ENCODE measurements at places on chromosomes 16 and 17.

GRCh38 chr16:8730335-8730915 is 56.0 kb downstream of the ABAT start:
- DNase-seq = no peak

GRCh38 chr16:84175350-84176081 is 11.3 kb downstream of the TAF1C start:
- DNase-seq = peak; percentile 62

GRCh38 chr17:725746-726145 is 6.7 kb upstream of the TLCD3A start:
- DNase-seq = no peak

DNA sequence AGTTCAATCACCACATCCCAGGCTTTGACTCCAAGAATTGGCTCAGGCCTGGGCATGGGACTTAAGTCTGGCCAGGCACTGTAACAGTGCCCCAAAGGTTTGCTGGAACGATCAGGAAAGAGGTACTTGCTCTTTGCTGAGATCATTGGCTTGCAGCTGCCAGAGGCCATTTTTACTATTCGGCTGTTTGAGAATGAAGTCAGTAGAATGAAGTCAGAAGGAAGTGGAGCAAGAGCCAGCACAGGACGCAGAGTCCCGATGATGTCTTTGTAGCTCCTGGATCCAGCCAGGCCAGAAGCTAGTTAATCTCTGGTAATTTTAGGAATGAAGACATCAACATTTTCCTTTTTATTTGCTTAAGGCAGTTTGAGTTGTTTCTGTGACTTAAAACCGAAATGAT is 195.5 kb downstream of the RAB11FIP4 start:
- DNase-seq = no peak

DNA sequence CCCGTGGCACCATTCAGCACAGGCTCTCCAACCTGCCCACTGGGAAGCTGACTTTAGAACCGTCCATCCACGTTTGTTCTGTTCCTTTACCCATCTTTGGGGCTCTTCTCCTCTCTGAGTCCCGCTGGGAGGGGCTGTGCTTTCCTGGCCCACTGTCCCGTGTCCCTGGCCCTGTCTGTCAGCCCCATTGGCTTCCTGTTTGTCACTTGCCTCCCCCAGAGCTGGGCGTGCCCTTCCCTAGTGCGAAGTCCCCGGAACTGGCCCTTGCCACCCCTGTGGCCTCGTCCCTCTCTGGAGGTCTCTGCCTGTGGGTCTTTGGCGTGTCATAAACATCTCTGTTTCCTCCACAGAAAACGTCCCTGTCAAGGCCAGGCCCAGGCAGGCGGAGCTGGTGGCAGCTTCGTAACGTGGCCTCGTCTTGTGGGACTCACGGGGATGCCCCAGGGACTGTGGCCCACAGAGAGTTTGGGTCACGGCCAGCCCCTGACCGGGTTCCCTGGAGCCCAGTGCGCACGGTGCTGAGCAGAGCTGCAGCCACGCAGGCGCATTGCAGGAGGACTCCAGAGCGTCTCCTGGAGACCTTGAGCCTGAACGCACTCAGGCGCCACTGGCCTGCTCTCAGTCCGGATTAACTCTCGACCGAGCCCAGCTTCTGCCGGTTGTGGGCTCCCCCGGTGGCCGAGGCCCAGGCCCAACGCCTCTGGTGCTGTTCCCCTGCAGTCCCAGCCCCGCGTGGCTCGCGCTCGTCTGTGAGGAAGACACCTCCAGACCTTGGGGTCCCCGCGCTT is 7.3 kb downstream of the CHMP6 start:
- DNase-seq = no peak

- DNase-seq = no peak
Measured at GRCh38 chr16:27778171-27778925, 228.4 kb downstream of the KATNIP start.

GRCh38 chr16:10386517-10387100 is 748 bp downstream of the ATF7IP2 start:
- DNase-seq = peak; percentile 60

GRCh38 chr16:25563700-25564099 is 128.1 kb upstream of the HS3ST4 start:
- no peak for DNase-seq

DNA sequence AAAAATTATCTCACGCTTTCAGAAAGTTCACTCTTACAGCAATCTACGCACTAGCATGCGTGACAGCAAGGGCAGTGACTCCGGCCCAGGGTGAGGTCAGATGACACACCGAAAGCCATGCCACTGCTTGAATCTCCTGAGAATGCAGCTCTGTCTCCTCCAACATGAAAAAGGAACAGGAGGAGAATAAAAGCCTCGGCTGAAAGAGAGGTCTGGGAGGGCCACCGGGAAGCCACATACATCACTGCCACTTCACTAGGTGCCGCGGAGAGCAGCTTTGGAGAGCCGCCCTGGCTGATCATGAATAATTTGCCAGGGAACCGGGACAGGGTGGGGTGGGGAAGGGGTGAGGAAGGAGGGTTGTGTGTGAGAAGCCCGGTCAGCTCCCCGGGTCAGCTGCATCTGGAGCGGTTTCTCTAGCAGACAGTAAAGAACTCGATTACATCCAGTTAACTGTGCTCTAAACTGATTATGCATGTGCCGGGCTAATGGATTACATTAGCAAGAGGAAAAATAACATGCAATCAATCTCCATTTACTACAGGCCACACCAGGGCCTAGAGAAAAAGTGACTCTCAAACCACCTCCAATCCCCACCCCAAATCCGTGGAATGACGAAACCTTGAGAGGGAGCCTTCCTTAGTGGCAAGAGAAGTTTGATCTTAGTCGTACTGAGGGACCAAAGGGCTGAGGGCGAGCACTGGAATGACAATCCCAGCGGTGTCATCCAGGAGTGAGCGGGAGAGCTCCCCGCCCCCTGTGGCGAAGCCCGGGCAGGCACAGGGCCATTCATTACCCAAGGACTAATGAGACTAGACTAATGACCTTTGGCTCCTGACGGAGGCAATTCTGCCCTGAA is 100.3 kb downstream of the ZFHX3 start:
- DNase-seq = no peak

GRCh38 chr16:26196802-26197201 is 505.0 kb downstream of the HS3ST4 start:
- DNase-seq = no peak

- DNase-seq = peak; percentile 100
Measured at GRCh38 chr17:7579001-7579833, at the start of gene CD68. Gene CD68, plus strand, starts transcription at chr17:7579638. Its CDS starts 40 bp downstream, at chr17:7579678.

GRCh38 chr16:69566240-69566980 is 644 bp downstream of the NFAT5 start:
- peak; percentile 80 for DNase-seq

DNA sequence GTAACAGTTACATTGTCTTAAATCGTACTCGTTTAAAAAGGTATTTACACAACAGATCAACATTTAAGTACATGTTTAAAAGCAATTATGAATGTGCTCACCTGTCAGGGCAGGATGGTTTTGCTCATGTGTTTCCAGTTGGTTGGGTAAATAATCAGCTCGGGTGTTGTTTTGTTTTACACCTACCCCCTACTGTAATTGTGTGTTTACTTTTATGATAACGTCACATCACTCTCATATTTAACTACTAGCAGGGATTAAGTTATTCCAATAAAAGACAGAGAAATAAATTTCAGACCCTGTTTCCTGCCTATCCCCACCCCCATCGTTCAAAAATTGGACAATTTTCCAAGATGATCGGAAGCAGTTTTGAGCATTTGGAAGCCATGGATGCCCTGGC is 390.2 kb downstream of the SEC14L1 start:
- DNase-seq = no peak

- no peak for DNase-seq
Measured at GRCh38 chr16:27617665-27618064, 67.7 kb downstream of the KATNIP start.

DNA sequence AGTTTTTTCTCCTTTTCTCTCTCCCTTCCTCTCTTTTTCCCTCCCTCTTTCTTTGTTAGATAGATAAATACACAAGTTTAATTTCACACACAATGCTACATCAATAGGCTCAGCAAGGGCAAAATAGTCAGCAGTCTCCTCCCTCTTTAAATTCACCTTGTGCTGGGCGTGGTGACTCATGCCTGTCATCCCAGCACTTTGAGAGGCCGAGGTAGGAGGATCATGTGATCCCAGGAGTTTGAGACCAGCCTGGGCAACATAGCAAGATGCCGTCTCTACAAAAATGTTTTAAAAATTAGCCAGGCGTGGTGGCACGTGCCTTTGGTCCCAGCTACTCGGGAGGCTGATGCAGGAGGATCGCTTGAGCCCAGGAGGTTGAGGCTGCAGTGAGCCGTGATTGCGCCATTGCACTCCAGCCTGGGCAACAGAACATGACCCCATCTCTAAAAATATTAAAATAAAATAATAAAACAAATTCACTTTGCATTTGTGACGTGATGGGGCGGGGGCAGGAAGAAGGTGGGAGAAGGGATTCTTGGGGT is 27.4 kb downstream of the IL21R start:
- no peak for DNase-seq

- DNase-seq = no peak
Measured at GRCh38 chr16:78365366-78365765, 265.9 kb downstream of the WWOX start.

GRCh38 chr16:30127993-30128392 is 5.0 kb upstream of the MAPK3 start:
- no peak for DNase-seq

DNA sequence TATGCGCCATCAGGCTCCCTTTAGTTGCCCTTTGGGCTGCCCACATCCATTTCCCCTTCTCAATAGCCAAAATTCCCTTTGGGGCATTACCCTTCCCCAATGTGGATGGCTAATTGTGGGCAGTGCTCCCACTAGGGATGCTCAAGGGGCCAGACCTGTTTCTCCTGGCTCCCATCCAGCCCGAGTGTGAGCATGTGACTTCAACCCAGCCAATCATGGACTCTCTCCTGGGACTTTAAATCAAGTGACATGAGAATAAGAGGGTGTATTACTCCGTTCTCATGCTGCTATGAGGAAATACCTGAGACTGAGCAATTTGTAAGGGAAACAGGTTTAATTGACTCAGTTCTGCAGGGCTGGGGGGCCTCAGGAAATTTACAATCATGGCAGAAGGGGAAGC is 60.9 kb upstream of the WSB1 start:
- DNase-seq = no peak

- DNase-seq = no peak
Measured at GRCh38 chr17:33973491-33973890, 281.6 kb upstream of the CCL2 start.

- no peak for DNase-seq
Measured at GRCh38 chr16:9499941-9500593, 408.6 kb downstream of the HAPSTR1 start.

DNA sequence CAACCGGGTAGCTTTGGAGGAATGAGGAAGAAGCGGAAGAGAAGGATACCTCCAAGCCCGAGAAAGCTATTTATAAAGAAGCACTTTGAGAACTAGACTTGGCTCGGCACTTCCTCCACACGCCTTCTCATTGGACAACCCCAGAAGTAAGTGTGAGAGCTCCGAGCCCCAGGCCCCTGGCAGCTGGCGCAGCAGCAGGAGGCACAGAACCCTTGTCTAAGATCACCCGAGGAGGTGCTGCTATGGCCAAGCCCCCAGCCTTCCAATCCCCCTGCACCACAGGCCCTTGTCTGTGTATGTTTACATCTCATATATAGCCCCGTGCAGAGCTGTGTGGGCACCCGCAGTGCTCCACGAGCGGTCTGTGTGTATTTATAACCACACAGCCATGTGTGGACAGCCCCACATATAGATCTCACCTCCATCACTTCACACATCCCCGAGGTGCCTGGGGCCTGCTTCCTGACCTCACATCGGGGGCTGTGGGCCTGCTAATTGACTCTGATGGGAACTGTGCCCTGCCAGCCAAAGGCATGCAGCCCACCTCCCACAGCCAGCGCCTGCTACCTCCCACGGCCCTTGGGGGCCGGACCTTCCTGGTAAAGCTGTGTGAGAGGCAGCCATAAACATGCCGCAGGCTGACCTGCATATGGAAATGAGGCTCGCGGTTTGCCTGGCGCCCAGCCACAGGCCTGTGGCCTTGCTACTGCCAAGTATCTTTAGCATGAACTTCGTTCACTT is 96.1 kb downstream of the C17orf67 start:
- no peak for DNase-seq

DNA sequence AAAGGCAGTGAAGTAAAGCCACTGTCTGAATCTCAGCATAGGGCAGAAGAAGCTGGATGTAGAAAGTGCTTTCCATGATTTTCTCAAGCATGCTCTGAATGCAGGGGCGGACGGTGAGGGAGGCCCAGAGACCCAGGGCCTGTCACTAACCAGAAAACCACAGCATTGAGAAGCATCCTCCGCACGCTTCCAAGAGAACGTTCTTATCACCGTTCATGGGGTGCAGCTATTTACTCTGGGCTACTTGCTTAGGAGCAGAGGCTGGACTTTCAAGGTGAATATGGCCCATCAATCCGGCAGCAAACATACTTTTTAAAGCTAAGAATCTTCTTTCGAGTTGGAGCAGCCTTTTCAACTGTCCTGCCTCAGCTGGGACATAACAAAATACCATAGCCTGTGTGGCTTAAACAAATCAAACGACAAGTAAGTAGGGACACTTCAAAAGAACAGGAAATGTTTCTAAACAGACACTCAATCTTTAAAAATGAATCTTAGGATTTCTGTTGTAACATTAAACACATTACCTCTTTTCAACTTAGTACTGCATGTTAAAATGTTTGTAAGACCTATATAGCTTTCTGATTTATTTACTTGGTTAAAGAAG is 46.5 kb upstream of the CDRT4 start:
- DNase-seq = no peak

DNA sequence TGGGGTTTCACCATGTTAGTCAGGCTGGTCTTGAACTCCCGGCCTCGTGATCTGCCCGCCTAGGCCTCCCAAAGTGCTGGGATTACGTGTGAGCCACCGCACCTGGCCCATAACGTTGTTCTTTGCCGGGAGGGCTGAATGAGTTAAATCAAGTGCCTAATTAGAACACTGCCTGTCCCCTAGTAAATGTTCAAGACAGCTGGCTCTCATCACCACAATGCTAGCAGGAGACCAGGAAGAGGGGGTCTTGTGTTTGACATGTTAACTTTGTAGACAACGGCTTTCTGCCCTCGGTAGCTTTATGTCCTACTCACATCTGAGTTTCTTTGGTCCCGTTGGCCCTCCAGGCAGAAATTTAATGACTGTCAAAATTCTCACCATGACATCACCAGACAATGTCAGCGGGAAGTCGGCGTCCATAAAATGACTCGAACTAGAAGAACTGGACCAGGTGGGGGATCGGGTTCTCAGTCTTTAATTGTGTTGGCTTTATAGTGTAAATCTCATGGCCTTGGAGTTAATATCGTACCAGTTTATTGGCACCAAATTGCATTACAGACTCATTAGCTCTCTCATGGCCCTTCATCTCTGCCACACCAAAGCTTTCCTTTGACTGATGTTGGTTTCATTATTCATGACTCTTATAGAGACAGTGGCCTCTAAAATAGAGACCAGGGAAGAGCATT is 11.4 kb upstream of the ITPRIPL2 start:
- no peak for DNase-seq

GRCh38 chr17:15321556-15322251 is 19.7 kb downstream of the TEKT3 start:
- DNase-seq = no peak

DNA sequence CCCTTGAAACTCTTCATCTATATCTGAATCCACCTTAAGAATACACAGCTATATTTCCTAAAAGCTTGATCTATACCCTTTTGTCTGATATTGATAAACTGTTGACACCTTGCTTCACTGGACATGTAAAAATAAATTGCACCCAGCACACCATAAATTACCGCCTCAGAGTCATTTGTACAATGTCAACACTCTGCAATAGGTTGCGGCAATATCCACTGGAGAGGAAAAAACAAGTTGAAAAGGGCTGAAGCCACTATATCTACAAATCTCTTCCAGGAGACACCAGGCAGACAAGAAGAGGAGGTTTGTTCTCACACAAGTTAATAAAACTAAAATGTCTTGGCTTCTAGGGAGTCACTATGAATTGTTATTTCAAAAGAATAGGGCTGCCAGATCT is 656.9 kb downstream of the CDH8 start:
- DNase-seq = no peak

All from RKO (cell line).